ENCODE measurements at places on chromosomes 11 and 22.

- DNase-seq: peak; percentile 47
These were observed 536.6 kb downstream of the SOX6 start for GRCh38 chr11:15819679-15820286.

- no peak for DNase-seq
These were observed 83.3 kb upstream of the PRDM11 start for GRCh38 chr11:45062974-45063635.

- no peak for DNase-seq
These were observed 18.2 kb upstream of the CASP12 start for GRCh38 chr11:104916442-104916841.

DNA sequence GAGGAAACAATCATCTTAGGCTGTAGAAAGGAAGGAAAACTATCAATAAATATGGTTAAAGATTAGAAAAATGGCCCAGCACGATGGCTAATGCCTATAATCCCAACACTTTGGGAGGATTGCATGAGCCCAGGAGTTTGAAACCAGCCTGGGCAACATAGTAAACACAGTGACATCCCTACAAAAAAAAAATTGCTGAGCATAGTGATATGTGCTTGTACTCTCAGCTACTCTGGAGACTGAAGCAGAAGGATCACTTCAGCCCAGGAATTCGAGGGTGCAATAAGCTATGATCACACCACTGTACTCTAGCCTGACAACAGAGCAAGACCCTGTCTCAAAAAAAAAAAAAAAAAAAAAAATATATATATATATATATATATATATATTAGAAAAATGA lies 54.9 kb downstream of the ARFGAP2 start:
- DNase-seq: no peak

DNA sequence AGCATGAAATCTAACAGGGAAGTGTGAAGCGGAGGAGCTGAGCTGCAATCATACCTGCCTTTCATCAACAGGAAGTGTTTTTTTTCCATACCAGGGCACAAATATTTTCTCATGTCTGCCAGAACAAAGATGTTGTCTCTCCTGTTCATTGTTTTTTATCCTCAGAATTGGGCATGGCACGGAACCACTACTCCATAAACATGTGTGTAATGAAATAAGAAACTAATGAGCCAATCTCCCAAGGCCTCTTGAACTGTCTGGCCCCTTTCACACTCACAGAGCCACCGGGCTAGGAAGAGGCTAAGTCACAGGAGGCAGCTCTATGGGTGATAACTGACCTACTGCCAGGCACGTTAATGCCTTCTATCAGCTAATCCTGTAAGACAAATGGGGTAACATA lies 124.4 kb downstream of the ETS1 start:
- no peak for DNase-seq

Data from HAP-1 (cell line).